HT-29 (cell line): ENCODE measurements at places on chromosomes 7 and 10.

DNA sequence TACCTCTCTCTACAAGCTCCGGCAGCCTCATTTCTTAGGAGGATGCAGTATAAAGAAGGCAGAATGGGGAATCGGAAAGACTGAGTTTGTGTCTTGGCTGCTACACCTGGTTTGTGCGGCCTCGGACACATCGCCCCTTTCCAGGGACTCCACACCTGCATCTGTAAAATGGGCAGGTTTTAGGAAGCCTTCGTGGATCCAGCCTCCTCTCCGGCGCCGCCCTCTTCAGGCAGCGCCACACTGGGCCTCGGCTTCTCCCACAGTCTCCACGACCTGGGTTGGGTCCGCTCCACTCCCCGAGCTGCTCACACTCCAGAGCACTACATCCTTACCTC, 341 bp downstream of the GOT1 start:
- no peak for DNase-seq

GRCh38 chr7:146150153-146150552, 33.6 kb downstream of the CNTNAP2 start:
- DNase-seq, result no peak

DNA sequence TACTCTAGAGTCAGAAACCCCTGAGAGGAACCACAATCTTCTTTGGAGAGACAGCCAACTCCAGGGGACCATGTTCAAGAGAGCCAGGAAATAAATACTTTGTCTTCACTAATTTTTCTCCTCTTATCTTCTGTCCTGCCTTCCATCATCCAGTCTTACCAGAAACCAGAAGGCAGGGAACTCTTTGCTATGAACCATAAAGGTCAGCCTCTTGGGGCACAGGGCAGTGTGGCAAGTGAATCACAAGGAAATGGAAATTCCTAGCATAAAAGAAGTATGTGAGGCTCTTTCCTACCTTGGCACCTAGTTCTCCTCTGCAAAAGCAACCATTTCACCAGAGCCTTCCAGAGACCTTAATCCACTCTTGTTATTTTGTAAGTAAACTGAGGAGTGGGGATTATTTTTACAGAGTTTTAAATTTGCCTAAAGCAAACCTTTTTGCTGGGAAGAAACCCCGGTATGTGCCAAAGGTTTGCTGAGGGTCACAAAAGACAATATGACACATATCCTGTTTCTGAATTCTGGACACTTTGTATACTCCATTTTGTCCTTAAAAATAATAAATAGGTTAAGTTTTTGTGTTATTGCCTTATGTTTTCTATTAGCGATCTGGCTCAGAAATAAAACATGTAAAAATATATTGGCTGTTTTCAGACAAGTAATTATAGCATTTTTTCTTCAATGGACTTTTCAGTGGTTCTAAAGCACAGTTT, 87.1 kb downstream of the ADAM22 start:
- peak; percentile 9 for DNase-seq

- no peak for DNase-seq
Observed at GRCh38 chr7:102230593-102230992, 56.1 kb upstream of the SH2B2 start.

DNA sequence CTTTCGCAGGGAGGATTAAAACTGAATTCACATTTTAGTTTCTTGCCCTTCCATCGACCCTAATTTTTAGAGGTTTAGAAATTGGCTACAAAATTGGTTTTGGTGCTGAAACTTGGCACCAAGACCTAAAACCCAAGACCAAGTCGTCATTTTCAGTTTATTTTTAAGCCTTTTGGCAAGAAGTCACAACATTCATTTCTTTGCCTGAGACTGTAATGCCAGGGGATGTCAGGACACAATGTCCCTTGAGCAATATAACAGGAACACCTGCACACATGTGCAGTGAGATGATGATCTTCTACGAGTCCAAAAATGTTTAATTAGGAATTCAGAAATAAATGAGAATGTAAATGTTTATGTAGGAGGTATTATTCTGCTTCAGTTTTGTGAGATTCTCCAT, 335.4 kb upstream of the ANKRD30A start:
- DNase-seq, result no peak

- no peak for DNase-seq
Observed at GRCh38 chr7:143131781-143132180, at the start of gene PIP. TSS of gene PIP (plus strand) at chr7:143132077. CDS start at chr7:143132117, 40 bp downstream.

DNA sequence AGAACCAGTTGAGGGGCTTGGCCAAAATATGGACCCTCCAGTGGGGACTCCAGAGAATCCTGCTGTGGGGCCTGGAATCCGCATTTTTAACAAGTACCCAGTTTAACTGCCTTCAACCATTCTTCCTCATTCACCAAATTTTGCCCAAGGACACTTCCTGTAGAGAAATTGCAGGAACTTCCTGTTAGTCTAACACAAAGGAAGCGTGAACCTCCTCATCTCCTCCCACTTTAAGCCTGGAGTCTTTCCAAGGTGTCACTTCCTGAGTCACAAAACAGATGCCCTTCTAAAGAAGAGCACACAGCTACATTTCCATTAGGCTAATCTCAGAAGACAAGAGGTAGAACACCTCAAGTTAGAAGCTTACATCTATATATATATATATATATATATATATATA, 188.4 kb downstream of the PPP1R17 start:
- DNase-seq, result no peak

GRCh38 chr7:126760914-126761577, 491.7 kb downstream of the GRM8 start:
- no peak for DNase-seq

DNA sequence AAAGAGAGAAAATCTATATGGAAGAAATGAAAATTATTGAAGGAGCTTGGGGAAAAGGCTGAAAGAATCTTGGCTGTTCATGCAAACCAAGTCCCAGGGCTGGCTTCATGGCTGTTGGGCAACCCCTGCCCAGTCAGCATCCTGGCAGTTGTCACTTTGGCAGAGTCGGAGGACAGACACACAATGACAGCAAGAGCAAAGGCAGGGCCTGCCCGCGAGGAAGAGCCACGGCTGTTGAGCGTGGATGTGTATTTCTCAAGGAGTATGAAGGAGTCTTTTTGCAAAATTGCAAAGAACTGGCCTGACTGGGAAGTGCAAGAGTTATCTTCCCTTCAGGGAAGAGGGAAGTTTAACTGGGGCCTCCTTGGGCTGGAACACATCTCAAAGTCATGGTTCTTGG, 11.7 kb downstream of the PTPRE start:
- no peak for DNase-seq

DNA sequence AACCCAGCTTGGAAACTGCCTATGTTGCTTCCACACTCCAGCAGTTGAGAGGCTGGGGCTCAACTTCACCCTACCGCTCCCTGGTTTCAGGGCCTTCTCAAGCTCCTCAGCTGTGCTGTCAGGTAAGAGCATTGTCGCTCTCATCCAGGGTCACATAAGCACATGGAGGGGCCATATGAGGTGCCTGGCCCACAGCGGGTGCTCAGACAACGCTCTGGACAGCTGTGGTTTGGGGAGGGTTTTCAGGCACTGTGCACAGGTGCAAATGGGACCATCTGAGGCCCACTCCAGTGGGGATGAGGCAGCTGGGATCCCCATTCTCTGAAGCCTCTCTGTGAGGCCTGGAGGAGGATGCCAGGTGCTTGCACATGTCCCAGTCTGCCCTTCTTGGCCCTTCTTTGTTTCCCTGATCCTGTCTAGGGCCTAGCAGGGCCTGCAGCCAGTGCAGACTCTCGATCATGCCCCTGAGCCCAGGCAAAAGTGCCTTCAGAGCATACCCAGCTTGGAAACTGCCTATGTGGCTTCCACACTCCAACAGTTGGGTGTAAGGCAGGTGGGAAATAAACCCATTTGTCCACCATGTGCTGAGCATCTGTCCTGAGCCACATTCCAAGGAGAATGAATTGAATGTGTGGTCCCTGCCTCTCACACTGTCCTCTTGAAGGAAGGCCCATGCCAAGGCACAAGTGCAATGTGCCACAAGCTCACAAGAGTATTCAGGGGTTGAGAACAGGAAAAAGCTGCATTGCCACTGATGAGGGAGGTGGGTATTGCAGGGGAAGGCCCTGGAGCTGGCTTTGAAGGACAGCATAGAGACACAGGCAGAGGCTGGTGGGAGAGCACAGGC, 40.3 kb downstream of the VSTM4 start:
- DNase-seq, result no peak

DNA sequence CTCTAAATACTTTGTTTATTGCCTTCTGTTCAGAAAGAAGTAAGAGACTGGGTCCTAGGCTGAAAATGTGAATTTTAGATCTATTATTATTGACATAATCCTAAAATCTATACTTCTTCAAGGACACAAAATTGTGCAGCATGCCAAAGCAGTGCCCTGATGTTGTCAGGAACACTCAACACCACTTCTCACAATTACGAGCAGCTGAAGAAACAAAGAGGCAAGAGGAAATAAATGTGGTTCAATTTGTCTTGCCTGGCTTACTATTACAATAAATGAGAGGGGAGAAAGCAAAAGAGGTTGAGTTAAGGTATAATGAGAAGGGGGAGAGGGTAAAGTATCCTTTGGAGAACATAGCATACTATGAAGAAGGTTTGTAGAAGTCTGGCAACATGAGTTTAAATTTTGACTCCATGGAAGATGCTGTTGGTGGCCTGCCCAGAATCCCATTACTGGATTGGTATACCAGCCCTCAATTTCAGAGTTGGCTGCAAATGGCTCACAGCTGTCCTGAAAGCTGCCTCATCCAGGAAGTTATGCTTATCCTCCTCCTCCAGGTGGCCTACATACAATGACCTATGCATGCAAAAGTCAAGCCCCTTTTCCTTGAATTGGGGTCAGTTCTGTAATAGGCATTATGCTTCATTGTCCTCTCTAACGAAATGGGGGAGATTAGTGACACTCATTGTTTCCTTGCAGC, 274.6 kb upstream of the SMIM30 start:
- no peak for DNase-seq
